ENCODE measurements at places on chromosomes 4 and X. TPM values are rescaled to one million over a fixed set of nuclear protein-coding genes. Genes with fewer than 3 reads are reported as not detected.

SLC2A9 gene
- total RNA-seq: 0.26 TPM

CENPI gene
- total RNA-seq: 6.8 TPM

PASD1 gene
- 0.05 TPM for total RNA-seq

EFNB1 gene
- total RNA-seq: 7.9 TPM

USP9X gene
- total RNA-seq: 45.2 TPM

SCML1 gene
- 7.7 TPM for total RNA-seq

CXCL11 gene
- total RNA-seq: not detected

WDR44 gene
- total RNA-seq: 5.6 TPM

GSX2 gene
- total RNA-seq: not detected

ANOS1 gene
- total RNA-seq: 0.08 TPM

KLHL4 gene
- total RNA-seq: 0.64 TPM

DUSP21 gene
- not detected for total RNA-seq

GAGE13 gene
- total RNA-seq: 9.5 TPM
